ENCODE measurements at places on chromosomes 3 and 15.

GRCh38 chr15:89772932-89773583 lies 3.1 kb upstream of the MESP2 start:
- DNase-seq = no peak

- DNase-seq = no peak
Measured at GRCh38 chr15:26260517-26261133, 397.5 kb upstream of the ATP10A start.

DNA sequence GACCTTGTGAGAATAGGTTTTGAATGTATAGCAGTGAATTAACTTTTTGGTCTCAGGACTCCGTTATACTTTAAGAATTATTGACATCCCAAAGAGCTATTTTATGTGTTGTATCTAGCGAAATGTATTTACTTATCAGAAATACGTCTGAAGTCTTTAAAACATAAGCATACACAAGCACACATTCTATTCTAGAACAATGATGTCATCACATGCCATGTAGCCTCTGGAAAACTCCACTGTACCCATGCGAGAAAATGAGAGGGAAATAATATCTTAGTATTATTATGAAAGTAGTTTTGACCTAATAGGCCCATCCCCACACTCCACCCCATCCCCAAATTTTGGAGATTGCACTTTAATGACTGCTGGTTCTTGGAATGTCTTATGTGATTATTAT lies 1.5 kb downstream of the POLR2M start:
- no peak for DNase-seq

- DNase-seq = no peak
Measured at GRCh38 chr3:132007617-132008016, 27.2 kb downstream of the CPNE4 start.

DNA sequence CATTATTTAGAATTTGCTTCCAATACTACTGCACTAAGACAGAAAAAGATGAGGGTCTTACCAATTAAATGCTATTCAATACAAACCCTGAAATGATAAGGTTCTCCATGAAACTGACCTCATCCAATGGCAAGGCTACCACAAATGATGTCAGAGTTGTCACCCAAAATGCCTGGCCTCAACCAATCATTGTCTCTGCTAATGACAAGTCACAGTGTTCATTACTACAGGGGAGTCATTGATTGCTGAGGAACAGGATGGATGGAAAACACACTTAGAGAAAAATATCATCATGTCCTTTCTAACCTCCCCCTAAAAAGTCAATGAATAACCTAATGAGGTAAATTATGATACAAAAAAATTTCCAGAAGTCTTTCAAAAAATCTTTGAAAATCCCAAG lies 91.0 kb downstream of the FOXP1 start:
- no peak for DNase-seq

DNA sequence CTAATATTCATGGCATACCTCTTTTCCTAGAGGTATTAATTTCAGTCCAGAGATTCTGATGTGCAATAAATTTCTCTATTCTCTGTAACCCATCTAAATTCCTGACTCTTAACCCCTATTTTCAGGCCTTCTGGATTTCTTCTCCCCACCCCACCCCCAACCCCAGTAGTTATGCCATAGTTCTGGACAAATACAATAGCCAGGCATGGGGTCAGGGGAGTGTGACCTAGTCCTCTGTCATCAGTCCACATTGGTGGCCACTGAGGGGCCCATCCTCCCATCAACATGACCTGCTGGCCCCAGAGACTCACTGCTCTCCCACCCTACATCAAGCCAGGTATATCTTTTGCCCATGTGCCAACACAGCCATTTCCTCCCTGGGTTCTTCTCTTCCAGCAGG lies 3.8 kb upstream of the LIPC start:
- DNase-seq = no peak
